ENCODE measurements at places on chromosomes 2 and 18.

GRCh38 chr2:1140389-1141003 lies 189.8 kb downstream of the SNTG2 start:
- peak; percentile 5 for DNase-seq

- no peak for DNase-seq
Measured at GRCh38 chr2:230307485-230307884, 19.5 kb upstream of the SP140L start.

DNA sequence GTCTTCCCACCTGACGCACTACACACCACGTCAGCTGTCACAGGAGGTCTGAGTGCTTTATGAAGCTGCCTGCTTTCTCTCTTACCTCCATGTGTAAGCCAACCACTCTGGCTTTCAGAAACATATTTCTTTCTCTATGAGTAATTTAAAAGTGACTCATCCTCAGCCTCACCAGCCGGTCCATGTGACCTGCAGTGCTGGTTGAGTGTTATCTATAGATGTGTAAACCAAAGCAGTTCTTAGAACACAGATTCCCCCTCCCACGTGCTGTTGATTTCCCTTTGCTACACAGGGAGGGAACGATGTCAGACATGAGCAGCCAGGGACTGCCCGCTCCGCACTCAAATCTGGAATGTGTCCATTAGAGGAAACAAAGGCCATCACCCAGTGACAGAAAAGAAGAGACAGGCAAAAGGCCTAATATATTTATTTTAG lies 157.8 kb downstream of the BCL2 start:
- peak; percentile 86 for DNase-seq

GRCh38 chr2:149068225-149068995 lies 29.9 kb downstream of the LYPD6B start:
- peak; percentile 27 for DNase-seq

DNA sequence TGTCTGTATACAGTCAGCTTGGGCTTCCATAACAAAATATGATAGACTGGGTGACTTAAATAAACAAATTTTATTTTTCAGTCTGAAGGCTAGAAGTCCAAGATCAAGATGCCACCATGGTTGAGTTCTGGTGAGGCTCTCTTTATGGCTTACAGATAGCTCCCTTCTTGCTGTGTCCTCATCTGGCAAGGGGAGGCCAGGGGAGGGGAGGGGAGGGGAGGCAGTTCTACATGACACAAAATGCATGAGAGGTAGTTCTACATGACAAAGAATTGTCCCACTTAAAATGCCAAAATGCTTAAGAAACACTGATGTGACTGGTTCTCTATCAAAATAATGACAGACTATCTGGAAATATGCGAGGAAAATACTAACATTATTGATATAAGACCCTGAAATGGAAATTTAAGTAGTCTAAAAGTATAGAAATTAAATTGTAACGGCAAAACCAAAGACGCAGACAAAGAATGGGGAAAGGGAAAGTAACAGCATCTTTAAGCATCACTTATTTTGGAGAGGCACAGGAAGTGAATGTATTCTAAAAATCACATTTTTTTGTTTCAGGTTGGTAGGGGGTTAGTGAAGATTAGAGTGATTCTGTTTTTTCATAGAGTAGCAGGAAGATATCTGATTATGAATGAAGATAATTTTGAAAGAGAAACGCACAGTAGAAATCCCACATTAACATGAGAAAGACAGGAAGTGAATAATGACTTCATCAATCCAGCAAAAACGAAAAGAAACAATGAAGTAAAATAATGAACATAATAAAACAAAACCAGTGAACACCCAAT lies 131.4 kb downstream of the STRN start:
- DNase-seq = no peak

- DNase-seq = peak; percentile 42
Measured at GRCh38 chr2:175282300-175282699, 100.8 kb upstream of the ATP5MC3 start.

Data from EH (cell line).